ENCODE measurements at places on chromosomes 4 and X.

- no peak for DNase-seq
Observed at GRCh38 chr4:122091836-122092405, 60.2 kb upstream of the BLTP1 start.

- no peak for DNase-seq
Observed at GRCh38 chrX:38987198-38987651, 186.0 kb downstream of the MID1IP1 start.

DNA sequence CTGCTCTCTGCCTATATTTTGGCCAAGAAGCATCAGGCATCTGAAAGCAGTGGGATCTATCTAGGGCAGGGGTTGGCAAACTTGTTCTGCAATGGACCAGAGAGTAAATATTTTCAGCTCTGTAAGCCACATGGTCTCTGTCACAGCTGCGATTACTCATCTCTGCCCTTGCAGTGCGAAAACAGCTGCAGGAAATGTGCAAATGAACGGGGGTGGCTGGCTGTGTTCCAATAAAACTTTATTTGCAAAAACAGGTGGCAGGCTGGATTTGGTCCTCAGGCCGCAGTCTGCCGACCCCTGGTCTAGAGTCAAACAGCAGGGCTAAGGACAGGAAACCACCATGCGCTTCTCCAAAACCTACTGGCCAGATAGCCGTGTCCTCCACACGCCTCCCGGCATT, 48.6 kb downstream of the ACOX3 start:
- DNase-seq: no peak

DNA sequence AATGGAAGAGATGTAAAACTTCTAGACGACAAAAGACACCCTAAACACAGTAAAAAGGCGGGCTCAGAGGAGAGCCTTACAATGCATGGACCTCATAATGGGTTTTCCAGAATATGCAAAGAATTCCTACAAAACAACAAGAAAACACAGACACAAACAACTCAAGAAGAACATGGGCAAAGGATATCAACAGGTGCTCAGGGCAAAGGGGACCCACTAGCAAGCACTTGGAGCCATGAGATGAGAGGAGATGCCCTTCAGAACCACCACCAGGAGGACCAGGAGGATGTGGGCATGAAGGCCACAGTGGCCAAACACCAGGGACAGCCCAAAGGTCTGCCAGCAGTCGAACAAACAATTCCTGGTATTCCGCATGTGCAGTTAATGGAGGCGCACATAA, 17.2 kb downstream of the PDZD4 start:
- no peak for DNase-seq

- no peak for DNase-seq
Observed at GRCh38 chr4:119797238-119797894, 168.8 kb upstream of the PDE5A start.

DNA sequence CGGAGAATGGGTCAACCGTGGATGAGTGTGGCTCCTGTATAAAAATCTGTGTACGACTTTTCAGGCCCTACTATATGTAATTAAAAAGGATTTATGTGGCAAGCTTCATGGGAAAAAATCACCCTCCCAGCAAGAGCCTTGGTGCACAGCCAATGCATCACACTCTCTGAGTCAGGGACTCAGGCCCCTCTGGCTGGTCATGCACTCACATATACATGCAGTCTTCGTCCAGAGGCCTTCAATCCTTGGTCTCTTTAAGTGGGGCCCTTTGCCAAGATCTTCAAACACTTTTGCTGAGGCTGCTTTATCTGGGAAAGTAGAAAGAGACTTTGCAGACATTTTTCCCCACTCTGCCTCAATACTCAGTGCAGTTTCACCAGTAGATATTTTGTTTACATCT, 311.4 kb upstream of the FSTL5 start:
- DNase-seq: no peak

DNA sequence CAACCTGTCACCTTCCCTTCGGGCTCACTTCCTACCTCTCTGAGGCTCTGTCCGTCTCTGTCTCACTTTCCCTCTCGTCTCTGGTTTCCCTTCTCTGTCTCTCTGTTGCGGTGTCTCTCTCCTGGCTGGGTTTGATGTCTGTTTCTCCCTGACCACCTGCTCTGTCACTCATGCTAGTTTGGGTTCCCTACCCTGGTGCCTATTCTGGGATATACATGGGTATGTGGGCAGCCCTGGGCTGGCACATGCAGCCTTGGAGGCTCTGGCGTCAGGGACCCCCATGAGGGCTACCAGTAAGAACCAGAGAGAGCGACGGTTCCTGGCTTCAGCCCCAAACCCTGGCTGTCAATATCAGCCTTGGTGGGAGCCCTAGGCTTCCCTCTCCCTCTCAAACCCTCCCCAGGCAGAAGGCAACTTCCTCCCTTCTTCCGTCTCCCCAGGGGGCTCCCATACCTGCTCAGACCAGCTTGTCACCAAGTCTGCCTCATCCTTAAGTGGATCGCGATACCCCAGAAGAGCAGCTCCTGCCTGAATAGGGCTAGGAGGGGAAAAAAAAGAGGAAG, 314 bp downstream of the DNASE1L1 start:
- DNase-seq: no peak

DNA sequence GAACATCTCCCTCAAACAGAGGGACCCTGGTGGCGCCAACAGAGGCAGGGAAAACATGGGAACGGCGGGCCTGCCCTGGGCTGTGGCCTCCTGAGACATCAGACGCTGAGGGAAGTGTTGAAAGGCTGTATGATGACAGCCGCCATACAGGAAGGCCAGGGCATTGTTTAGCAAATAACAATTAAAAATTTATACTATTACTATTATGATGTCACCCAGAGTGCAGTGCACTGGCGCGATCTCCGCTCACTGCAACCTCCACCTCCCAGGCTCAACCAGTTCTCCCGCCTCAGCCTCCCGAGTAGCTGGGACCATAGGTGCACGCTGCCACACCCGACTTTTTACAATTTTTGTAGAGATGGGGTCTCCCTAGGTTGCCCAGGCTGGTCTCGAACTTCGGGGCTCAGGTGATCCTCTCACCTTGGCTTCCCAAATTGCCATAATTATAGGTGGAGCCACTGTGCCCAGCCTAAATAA, 54.6 kb downstream of the CPZ start:
- DNase-seq: no peak

DNA sequence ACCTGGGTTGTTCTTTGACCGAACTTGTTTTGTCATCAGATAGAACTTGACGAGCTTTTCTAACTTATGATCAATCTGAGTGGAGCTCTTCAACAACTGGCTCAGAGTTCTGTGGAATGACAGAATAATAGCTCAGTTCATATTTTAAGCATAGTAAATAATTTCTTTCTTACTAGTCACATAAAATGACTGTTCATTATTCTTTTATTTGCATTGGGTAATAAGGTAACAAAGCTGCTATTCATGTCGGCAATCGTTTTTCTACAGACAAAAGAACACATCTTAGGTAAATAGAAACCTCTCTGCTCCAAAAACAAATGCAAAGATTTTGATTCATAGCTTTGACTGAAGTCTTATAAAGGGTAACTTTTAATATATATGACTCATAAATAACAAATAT, 57.3 kb upstream of the CXCL8 start:
- DNase-seq: no peak

All from stimulated activated CD4-positive, alpha-beta T cell treated with anti-CD3 and anti-CD28 coated beads, Interleukin-1b, Interleukin-23, amount 100 ng/mL, for 1 hour (primary cell).